ENCODE measurements at places on chromosomes 5 and 9. TPM values are rescaled to one million over a fixed set of nuclear protein-coding genes. Genes with fewer than 3 reads are reported as not detected.

Gene SLC27A4
- 30.8 TPM for total RNA-seq

Gene CCL28
- total RNA-seq: 1.9 TPM

Gene LCN12
- total RNA-seq: 34.4 TPM

Gene FRMPD1
- total RNA-seq: 4.4 TPM

- no peak for DNase-seq
Observed at GRCh38 chr5:88881571-88881971, 1.4 kb downstream of the MEF2C start.

GRCh38 chr5:123364441-123365155 is 58.6 kb downstream of the CEP120 start:
- no peak for DNase-seq

DNA sequence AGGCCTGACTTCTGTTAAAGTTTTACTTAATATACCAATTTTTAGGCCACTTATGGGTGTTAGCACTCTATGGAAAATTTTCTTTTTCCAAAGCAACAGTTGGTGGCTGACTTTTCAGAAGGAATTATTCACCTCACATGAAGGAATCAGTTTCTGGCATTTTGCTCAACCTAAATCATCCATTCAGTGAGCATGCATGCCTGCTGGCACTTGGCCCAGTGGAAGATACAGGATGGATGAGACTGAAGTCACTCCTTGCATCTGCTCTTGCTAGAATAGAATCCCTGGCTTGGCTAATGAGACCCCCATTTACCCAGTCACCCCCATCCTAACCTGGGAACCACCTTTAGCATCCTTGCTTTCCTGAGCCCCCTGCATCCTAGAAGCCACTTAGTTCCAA is 131.7 kb downstream of the WDR41 start:
- DNase-seq: no peak

DNA sequence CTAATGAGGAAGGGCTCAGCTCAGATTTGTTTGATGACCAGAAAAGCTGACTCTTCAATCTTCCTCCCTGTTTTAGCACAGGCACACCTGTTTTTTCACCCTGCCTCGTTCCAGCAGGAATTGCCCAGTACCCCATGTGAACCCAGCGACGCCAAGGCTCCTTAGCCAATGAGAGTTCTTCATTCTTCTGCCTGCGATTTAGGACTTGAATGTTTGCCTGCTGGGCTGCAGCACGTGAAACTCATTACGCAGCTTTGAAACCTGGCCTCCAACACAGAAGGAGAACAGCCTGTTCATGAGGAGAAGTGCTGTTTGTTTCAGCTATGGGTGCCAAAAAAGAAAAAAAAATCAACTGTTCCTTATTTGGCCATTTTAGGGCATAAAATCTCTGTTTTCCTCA is 315.5 kb downstream of the TRPM3 start:
- no peak for DNase-seq

- DNase-seq: peak; percentile 18
Observed at GRCh38 chr5:1763548-1763911, 36.1 kb downstream of the MRPL36 start.

GRCh38 chr5:103066326-103066725 is 53.6 kb downstream of the GIN1 start:
- no peak for DNase-seq

DNA sequence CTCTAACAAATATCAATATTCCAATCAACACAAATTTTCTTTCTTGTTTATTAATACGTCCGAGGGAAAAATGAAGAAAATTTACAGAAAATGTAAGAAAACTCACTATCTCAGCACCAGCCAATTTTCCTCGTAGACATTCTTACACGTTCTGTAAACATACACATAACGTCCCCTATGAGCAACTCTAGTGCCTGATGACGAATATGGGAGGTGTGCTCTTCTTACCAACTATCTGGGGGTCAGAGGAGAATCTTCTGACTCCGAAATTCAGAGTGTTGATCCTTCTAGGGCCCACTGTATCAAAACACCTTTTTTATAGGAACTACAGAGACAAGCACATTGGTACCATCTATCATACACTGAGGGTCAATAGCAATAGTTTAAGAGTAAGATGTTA is 198.7 kb downstream of the GAPVD1 start:
- DNase-seq: no peak
